Peyer's patch (tissue), 4 donors: ENCODE measurements at places on chromosomes 3 and 15. TPM values are rescaled to one million over a fixed set of nuclear protein-coding genes. Genes with fewer than 3 reads are reported as not detected.

Gene STRA6
- total RNA-seq, result 0.83 TPM

Gene WDR82
- total RNA-seq, result 44.0 TPM

Gene RBMS3
- 2.8 TPM for total RNA-seq

Gene TMEM207
- not detected for total RNA-seq

Gene ANKUB1
- not detected for total RNA-seq

Gene PRSS50
- total RNA-seq, result not detected

Gene ROBO2
- total RNA-seq, result 5.4 TPM

Gene SLC28A2
- total RNA-seq, result 75.1 TPM

Gene BNC1
- not detected for total RNA-seq

Gene CNOT10
- total RNA-seq, result 46.3 TPM

GRCh38 chr15:50800715-50801114 lies 35.2 kb upstream of the SPPL2A start:
- no peaks in the 10 kb centered on the region for H3K36me3 ChIP-seq
- no peaks in the 10 kb centered on the region for H3K27me3 ChIP-seq
- no peak for DNase-seq

GRCh38 chr3:5212628-5213573 lies 25.4 kb downstream of the EDEM1 start:
- H3K36me3 ChIP-seq, result no peaks in the 10 kb centered on the region
- no peak overlapping the region for H3K4me3 ChIP-seq
- H3K27me3 ChIP-seq, result no peaks in the 10 kb centered on the region
- DNase-seq, result no peak
- no peak overlapping the region for H3K27ac ChIP-seq
- no peaks in the 10 kb centered on the region for H3K4me1 ChIP-seq

DNA sequence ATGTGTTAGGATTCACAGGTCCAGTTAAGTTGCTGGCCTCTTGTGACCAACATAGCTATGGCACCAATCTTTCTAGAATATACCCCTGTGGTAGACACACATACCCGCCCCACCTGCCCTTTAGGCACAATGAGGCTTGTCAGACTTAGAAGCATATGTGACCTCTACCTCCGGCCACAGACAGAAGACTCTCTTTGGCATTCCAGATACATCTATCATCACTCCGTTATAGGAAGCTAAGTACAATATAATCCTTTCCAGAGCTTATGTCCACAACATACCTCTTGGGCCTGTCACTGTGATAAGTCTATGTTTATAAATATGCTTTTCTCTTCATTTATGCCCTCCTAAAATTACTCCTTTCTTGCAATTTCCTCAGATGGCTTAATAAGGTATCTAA lies 39.8 kb downstream of the CD47 start:
- no peak overlapping the region for H3K27ac ChIP-seq
- no peaks in the 10 kb centered on the region for H3K4me1 ChIP-seq
- DNase-seq, result no peak
- no peaks in the 10 kb centered on the region for H3K36me3 ChIP-seq
- H3K4me3 ChIP-seq, result no peak overlapping the region
- no peaks in the 10 kb centered on the region for H3K27me3 ChIP-seq

DNA sequence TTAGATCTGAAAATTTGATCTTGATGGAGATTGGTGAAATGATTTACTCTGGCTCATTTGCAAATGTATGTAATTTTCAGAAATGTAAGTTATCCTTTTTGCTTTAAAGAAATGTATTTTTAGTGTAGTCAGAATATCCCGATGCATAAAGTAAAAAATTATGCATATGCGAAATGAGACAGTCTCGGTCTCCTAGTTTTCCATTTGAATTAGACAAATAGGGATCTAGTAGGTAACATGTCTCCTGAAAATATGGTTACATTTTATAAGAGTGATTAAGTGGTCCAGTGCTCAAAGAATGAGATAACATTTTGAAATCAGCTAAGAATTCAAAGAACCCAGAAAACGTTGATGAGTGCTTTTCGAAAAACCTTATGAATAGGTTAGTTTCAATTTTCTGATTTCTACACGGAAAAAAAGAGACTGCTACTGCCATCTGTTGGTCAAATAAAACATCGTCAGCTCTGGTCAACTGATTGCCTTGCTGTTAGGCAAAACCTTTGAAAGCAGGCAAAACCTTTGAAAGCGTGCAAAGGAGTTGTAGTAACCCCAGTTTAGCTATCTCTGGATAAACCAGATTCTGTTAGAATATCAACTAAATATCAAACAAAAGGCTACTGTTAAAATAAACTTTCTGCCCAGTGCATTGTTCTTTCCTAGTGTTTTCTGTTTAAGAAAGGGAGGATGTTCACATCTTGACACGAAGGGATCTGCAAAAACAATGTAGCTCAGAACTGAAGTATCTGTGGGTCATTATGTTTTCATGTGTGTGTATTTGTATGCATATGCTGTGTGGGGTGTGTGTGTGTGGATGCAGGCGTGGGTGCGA lies 59.3 kb upstream of the CHMP2B start:
- H3K4me1 ChIP-seq, result no peaks in the 10 kb centered on the region
- peak overlapping the region; percentile 37 for H3K4me3 ChIP-seq
- no peak overlapping the region for H3K27ac ChIP-seq
- H3K36me3 ChIP-seq, result no peaks in the 10 kb centered on the region
- no peaks in the 10 kb centered on the region for H3K27me3 ChIP-seq

DNA sequence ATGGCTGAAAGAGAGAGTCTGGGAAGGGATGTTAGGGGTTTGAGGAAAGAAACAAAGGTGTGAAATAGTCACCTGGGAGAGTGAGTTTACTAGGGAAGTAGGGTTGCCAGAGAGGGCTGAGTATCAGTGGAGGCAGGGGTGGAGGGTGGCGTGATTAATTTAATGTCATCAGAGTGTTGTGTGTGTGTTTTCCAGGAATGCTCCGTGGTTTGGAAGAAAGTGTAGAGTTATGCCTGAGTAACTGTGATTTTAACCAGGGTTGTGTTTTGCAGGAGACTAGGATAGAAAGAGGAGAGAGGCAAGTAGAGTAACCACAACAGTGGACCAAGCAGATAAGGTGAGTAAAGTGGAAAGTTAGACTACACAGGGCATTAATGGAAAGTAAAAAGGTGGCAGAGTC lies 27.2 kb downstream of the PLD1 start:
- no peaks in the 10 kb centered on the region for H3K27me3 ChIP-seq
- no peaks in the 10 kb centered on the region for H3K36me3 ChIP-seq
- no peaks in the 10 kb centered on the region for H3K4me1 ChIP-seq
- no peak overlapping the region for H3K4me3 ChIP-seq

- no peaks in the 10 kb centered on the region for H3K27me3 ChIP-seq
- H3K4me3 ChIP-seq, result no peak overlapping the region
- no peaks in the 10 kb centered on the region for H3K36me3 ChIP-seq
- H3K27ac ChIP-seq, result no peak overlapping the region
These were observed 104.7 kb downstream of the OSBPL10 start for GRCh38 chr3:31876331-31876730.

GRCh38 chr3:106829206-106829605 lies 548.0 kb upstream of the CCDC54 start:
- DNase-seq, result no peak
- H3K4me3 ChIP-seq, result no peak overlapping the region
- H3K27me3 ChIP-seq, result no peaks in the 10 kb centered on the region
- H3K27ac ChIP-seq, result no peak overlapping the region
- H3K4me1 ChIP-seq, result no peaks in the 10 kb centered on the region

DNA sequence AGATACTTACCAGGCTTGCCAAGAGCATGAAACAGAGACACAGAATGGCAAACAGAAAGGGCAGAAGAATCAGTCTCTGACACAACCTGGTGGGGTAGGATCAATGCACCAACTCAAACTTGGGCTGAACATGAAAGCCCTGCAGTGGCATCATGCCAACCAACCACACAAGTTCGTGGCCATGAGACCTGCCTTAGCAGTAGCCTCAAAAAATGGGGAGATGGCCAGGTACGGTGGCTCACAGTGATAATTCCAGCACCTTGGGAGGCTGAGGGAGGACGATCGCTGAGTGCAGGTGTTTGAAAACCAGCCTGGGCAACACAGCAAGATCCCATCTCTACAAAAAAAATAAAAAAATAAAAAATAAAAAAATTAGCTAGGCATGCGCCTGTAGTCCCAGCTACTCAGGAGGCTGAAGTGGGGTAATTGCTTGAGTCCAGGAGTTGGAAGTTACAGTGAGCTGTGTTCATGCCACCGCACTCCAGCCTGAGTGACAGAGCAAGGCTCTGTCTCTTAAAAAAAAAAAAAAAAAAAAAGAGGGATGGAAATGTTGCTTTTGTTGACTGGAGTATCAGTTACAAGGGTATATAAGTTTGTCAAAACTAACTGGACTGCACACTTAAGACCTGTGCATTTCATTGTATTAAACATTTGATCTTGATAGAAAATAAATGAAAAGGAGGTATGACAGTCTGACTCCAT lies 93.4 kb downstream of the XXYLT1 start:
- H3K27me3 ChIP-seq, result no peaks in the 10 kb centered on the region
- no peak for DNase-seq
- no peaks in the 10 kb centered on the region for H3K36me3 ChIP-seq
- peaks cover 30% of the 10 kb centered on the region for H3K4me1 ChIP-seq
- H3K27ac ChIP-seq, result no peak overlapping the region
- H3K4me3 ChIP-seq, result no peak overlapping the region

DNA sequence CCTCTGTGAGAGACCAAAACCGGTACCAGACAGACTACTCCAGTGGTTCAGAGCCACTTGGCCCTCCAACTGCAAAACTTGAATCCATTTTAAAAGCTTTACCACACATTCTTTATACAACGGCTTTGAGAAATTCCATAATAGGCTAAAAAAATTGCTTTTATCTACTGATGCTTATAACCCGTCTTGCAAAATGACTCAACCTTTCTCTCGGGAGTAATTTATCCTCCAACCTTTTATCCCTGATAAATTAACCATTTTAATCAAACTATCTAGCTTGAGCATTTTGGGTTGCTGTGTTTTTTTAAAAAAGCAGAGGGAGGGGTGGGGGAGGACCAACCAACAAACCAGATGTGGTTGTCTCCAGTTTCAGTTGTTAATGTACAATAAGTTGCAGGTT lies 275.7 kb upstream of the LRTM1 start:
- H3K4me1 ChIP-seq, result no peaks in the 10 kb centered on the region
- H3K27me3 ChIP-seq, result no peaks in the 10 kb centered on the region
- no peak overlapping the region for H3K27ac ChIP-seq
- H3K4me3 ChIP-seq, result no peak overlapping the region

- H3K27ac ChIP-seq, result no peak overlapping the region
- H3K36me3 ChIP-seq, result no peaks in the 10 kb centered on the region
- no peak overlapping the region for H3K4me3 ChIP-seq
- no peaks in the 10 kb centered on the region for H3K4me1 ChIP-seq
- H3K27me3 ChIP-seq, result no peaks in the 10 kb centered on the region
- no peak for DNase-seq
These were observed 7.2 kb upstream of the SCAMP5 start for GRCh38 chr15:74988007-74988800.

- no peaks in the 10 kb centered on the region for H3K4me1 ChIP-seq
- no peak overlapping the region for H3K27ac ChIP-seq
- no peaks in the 10 kb centered on the region for H3K27me3 ChIP-seq
- no peak overlapping the region for H3K4me3 ChIP-seq
- no peak for DNase-seq
- H3K36me3 ChIP-seq, result peaks cover 39% of the 10 kb centered on the region
These were observed 22.6 kb downstream of the PDHB start for GRCh38 chr3:58411036-58411435.

DNA sequence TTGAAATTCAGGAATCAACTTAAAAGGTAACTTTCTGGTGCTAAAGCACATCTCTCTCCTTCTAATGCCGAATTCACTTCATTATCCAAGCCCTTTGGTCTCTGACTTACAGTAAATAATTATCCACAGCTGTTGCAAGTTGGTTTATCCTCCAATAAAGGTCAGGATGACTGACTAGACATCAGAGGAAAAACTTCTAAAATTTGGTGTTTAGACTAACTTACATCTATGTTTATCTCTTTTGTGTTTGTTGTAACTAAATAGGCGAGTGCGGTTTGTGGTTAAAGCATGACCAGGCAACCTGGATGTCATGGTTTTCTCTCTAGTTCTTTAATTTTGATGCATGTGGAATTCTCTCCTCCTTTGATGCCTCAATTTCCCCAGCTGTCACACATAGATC lies 237.4 kb upstream of the LRTM1 start:
- no peaks in the 10 kb centered on the region for H3K36me3 ChIP-seq
- no peaks in the 10 kb centered on the region for H3K27me3 ChIP-seq

- no peak overlapping the region for H3K4me3 ChIP-seq
- no peaks in the 10 kb centered on the region for H3K27me3 ChIP-seq
- H3K36me3 ChIP-seq, result no peaks in the 10 kb centered on the region
These were observed 78.4 kb downstream of the PLSCR2 start for GRCh38 chr3:146390957-146391356.

DNA sequence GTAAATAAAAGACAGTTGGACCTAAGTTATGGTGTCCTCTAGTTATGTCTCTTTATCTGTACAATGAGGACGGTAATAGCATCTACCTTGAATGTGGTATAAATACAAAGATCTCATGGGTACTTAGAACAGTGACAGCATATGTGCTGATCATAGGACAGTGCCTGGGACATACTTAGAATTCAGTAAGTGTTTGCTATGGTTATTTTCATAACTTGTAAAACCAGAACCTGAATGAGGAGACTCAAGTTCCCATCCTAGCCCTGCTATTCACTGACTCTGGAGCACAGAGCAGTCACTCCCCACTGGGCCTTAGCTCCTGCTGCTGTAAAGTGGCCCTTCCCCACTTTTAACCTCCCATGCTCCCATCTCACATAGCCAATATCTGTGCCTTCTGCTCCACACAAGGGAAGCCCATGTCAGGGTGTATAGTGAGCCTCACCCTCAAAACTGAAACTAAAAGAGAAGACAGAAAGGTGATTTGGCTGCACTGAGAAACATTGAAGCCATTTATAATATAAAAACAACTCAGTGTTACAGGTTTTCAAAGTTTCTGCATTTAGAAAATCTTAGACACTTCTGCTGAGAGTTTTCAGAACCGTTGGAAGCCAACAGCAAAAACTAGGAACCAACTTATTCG lies 225.4 kb upstream of the UBE2E2 start:
- H3K4me1 ChIP-seq, result no peaks in the 10 kb centered on the region
- no peak overlapping the region for H3K4me3 ChIP-seq
- no peak overlapping the region for H3K27ac ChIP-seq
- H3K36me3 ChIP-seq, result no peaks in the 10 kb centered on the region
- no peaks in the 10 kb centered on the region for H3K27me3 ChIP-seq

DNA sequence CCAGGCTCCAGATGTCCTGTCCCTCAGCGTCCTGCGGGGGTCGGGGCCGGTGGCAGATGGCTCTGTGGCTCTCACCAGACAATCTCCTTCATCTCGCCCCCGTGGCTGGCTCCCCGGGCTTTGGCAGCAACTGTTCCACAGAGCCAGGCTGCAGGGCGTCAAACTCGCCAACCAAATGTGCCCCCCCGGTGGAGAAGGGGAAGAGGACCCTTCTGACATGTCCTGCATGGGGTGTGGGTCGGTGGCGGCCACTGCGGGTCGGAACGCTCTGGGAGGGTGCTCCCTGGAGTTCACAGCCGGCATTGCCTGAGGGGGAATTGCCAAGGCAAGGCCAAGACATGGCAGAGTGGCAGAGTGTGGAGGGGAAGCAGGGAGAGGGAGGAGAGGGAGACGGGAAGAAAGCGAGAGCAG lies 36.0 kb downstream of the BDH1 start:
- H3K27me3 ChIP-seq, result no peaks in the 10 kb centered on the region
- H3K27ac ChIP-seq, result peak overlapping the region; percentile 89
- DNase-seq, result peak; percentile 55
- H3K36me3 ChIP-seq, result no peaks in the 10 kb centered on the region
- H3K4me1 ChIP-seq, result peaks cover 10% of the 10 kb centered on the region
